A172 (cell line): ENCODE measurements at places on chromosomes 7 and 10.

DNA sequence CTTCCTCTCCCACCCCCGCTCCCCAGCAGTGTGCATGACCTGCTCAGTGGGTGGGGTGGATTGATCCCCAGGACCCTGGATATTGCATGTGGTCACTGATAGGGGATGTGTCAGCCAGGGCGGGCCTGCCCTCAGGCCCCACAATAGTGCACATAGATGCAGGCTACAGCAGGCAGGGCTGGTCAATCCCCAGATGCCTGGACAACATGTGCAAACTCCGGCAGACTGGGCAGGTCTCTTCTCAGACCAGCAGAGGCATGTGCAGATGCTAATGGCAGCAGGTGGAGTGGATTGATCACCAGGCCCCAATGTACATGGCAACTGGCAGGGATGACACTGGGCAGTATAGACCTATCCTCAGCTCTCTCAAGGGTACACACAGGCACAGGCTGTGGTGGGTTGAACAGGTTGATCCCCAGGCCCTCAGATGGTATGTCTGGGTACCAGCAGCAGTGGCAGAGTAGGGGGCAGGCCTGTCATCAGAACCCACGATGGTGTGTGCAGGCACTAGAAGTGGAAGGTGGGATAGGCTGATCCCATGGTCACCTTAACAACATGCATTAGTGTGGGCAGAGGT lies 98.6 kb downstream of the LANCL2 start:
- DNase-seq, result no peak

DNA sequence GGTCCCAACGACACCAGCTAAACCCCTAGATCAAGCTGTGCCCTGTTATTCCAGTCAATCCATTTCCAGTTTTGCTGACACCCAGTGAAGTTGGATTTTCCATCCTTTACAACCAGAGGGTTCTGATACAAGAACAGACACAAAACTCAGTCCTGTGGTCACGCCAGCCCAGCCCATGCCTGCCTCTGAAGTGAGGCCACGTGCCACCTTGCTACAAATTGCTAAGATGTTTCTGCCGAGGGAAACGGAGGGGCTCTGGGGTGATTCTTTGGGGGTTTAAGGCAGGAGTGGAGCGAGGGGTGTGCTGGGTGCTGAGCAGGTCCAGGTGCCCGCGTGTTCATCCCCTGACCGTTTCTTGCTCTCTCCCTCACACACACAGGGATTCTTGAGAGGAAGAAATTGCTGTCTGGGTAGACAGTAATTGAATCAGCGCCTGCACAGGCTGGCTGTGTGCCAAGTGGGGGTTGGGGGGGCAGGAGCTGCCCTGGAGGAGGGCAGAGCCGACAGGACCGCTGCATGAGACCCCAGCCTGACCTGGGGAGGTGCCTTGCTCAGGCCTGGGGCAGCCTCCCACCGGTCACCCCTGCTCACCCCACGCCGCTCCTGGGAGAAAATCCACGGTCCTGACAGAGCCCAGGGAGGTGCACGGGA lies 38.1 kb downstream of the ADAP1 start:
- DNase-seq, result peak; percentile 34

GRCh38 chr10:60789340-60789739 lies 11.1 kb downstream of the CDK1 start:
- DNase-seq, result no peak

DNA sequence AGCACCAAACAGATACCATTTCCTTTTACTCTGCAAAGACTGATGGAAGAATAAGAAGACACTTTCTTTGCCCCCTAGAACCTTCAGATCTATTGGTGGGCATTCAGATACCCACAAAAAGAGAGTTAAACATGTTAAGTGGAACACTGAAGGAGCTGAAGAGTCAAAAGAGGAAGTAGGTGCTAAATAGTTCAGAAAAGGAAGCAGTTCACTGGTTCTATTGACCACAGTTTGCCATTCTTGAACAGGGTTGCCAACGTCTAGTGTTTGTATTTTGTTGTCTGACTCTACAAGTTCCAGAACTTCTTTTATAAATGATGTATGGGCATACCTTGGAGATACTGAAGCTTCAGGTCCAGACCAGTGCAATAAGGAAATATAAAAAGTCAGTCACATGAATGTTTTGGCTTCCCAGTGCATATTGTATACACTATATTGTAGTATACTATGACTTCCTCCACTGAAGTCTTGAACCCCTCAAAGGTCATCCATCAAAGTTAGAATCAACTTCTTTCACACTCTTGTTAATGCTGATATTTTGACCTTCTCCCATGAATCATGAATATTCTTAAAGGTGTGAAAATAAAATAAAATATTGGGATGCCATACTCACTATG lies 47.5 kb upstream of the AGR3 start:
- no peak for DNase-seq

GRCh38 chr7:143240291-143241168 lies 18.7 kb downstream of the TAS2R40 start:
- DNase-seq, result peak; percentile 65

- no peak for DNase-seq
These were observed 6.0 kb downstream of the PARD3 start for GRCh38 chr10:34808801-34809745.

DNA sequence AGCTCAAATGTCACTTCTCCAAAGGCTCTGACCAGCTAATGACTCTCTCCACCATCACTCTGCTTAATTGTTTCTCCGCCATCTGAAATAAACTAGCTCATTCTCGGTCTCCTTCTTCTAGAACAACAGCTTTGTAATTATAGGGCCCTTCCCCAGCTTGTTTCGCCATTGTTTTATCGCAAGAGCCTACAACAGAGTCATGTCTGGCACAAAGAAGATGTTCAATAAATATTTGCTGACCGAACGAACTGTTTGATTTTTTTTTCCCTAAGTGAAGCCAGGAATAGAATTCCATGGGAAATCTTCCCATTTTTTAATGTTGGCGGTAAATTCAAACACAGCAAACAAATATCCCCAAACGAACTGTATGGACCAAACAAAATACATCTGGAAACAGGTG lies 63.8 kb upstream of the NMT2 start:
- no peak for DNase-seq

DNA sequence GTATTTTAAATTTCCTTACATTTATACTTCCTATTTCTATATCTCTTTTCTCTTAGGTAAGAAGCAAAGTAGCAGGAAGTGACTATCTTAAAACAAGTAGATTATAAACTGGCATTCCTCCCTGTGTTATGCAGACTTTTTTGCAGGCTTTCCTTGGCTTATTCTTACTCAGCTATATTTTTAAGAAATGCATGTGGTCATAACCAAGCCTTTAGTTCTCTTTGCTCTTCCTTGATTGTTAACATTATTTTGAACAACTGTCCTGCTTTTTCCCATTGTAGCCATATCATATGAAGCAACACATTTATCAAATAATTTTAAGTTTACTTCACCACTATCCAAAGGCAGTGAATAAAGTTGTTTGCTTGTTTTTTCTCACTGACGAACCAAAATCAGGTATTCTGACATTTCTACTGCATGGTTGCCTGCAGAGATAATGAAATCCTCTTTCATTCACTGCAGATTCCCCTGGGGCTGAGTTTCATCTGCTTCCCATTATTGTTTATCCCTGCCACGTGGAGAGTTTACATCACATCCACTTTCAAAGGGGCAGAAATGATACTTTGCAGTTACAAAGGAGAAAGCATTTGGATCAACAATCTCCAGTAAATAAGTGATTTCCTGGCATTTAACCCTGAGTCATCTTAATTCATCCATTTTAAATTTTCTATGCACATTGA lies 389.9 kb upstream of the SEMA3C start:
- no peak for DNase-seq

DNA sequence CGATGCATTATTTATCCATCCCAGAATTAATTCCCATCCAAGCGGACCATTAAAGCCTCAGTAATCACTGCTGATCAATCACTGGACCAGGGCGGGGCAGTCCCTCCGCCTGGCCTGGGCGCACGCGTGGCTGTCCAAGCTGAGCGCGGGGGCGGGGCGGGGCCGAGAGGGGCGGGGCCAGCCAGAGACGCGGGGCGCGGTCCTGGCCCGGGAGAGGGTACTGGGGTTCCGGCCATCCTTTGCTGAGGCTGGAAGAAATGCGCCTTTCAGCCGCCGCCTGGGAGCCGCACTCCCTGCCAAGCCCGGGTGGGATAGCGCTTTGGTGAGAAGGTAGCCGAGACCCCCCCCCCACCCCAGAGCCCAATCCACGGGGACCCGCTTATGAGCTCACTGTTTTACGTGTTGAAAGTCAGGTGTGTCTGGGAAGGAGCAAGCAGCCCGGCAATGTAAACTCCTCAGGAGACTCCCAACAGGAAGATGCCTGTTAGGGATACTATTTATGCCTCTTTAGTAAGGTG lies at the start of gene ARHGAP22:
TSS of gene ARHGAP22 (minus strand) at position 83 of the 518 bp plus-strand sequence. CDS start 277 bp downstream, outside the sequence.
- no peak for DNase-seq

DNA sequence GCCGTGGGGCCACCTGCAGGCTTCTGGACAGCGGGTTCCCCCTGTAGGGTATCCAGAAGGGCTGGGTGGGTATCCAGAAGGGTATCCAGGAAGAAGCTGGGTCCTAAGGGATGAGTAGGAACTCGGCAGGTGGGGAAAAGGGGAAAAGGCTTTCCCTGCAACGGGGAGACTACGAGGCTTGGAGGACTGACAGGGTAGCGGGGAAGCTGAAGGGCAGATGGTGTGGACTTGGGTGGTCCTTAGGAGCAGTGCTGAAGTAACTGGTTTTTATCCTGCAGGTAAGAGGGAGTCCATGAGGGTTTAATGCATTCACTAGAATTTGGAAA lies 525 bp downstream of the UBE2D4 start:
- no peak for DNase-seq

- DNase-seq, result no peak
These were observed 49.0 kb downstream of the TES start for GRCh38 chr7:116259156-116259870.

GRCh38 chr7:16999541-17000267 lies 117.9 kb upstream of the AGR3 start:
- no peak for DNase-seq

DNA sequence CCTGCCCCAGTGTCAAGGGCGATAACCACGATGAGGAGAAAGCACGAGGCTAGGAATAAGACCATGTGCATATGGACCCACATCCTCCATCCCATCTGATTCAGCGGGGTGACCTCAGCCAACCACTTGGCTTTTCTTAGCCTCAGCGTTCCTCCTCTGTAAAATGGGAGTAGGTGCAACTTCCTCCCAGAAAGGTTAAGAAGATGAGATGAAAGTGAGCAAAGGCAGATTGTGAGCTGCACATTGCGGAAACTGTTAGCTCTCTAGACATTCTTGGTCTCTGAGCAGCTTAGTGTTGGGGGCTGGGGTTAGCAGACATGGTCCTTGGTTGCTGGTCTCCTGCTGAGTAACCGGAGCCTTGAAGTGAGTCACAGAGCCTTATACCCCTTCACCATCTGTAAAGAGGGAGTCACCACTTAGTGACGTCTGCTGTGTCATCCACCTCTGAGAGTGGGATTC lies 497.3 kb upstream of the GALNT17 start:
- peak; percentile 91 for DNase-seq

- peak; percentile 93 for DNase-seq
These were observed 289.3 kb downstream of the PTEN start for GRCh38 chr10:88152728-88153133.

DNA sequence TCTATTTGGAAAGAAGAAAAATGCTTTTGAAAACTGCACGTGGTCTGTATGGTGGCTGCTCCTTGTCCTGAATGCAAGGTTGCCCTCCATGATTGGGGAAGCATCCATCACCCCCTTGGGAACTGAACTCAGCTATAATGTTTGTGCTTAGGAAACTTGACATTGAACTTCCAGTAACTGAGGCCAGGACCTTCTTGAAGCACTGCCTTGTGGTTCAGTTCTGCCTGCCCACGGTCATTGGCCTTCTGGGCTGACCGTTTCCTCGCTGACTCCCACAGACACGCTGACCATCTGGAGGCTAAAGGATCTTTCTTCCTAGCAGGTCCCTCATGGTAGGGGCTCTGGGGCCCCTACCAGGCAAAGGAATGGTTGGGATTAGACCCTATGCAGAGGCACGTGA lies 247.8 kb downstream of the CAMK1D start:
- DNase-seq, result no peak

- DNase-seq, result no peak
These were observed 155.8 kb downstream of the CHN2 start for GRCh38 chr7:29350351-29350750.

DNA sequence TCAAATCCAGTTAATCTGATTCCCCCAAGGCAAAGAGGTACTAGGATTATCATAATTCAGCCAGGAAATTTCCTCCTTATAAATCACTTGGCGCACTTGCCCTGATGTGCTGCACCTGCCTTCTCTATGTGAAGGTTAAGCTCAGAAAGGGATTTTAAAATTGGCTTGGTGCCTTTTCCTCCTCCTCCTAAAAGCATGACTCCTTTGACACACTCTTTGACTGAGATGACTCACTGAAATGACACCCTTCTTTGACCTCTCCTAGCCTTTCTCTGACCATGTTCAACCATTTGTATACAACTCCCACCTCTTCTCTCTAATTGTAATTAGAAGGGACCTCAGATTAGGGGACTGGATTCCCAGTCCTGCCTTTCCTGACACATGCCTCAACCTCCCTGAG lies 46.5 kb downstream of the ABLIM1 start:
- peak; percentile 51 for DNase-seq
